ENCODE measurements at places on chromosomes 6 and 20.

DNA sequence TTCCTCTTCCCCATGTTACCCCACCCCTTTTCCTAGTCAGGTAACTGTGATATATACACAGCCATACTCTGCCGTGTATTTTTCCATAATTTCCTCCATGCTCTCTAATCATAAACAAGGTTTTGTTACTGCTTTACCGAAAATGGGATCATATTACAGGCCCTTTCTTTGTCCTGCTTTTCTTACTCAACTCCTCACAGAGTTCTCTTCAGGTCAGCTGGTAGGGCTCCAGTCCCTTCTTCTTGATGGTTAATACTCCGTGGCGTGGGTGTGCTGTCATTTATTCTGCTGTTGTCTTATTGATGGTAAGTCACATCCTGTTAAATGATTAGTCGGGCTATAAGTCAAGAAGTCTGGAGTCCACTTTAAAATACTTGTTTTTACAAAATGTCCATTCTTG is 24.9 kb upstream of the PI16 start:
- no peak for DNase-seq

GRCh38 chr6:81088145-81088544 is 664.3 kb downstream of the TENT5A start:
- no peak for DNase-seq

- DNase-seq: no peak
Observed at GRCh38 chr6:39192736-39193135, 36.5 kb downstream of the KCNK5 start.

DNA sequence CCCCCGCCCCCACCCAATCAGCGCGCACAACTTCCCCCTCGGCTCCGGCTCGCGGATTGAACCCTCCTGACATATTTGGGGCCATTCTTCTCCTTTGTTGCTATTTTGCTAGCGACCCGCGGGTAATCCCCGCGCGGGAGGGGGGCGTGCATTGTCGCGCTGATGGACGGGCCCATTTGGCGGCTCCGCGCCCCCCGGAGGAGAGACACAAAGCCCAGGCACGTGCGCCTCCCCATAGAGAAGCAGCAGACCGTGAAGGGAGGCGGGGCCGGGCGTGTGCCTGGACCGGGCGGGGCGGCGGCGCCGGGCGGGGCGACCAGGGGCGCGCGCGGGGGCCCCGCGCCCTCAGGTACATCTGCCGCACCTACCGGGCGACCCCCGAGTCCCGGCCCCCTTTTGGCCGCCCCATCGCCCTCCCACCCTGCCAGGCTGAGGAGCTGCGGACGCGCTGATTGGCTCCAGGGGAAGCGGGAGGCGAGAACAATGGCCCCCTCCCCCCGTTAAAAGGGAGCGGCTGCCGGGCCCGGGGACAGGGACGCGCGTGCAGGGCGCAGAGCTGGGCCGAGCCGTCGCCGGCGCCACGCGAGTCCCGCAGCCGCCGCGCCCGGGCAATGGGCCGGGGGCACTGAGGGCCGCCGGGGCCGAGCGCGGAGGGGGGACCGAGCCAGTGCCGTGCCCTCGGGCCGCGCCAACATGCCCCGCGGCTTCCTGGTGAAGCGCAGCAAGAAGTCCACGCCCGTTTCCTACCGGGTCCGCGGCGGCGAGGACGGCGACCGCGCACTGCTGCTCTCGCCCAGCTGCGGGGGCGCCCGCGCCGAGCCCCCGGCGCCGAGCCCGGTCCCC is at the start of gene INSM1:
INSM1 (plus strand) TSS at position 530 of the 843 bp plus-strand sequence; CDS start at position 694, 164 bp downstream.
- DNase-seq: peak; percentile 98

- DNase-seq: no peak
Observed at GRCh38 chr6:107670792-107671199, 153.3 kb downstream of the SCML4 start.

GRCh38 chr6:1287103-1287591 is 24.8 kb upstream of the FOXQ1 start:
- DNase-seq: no peak

DNA sequence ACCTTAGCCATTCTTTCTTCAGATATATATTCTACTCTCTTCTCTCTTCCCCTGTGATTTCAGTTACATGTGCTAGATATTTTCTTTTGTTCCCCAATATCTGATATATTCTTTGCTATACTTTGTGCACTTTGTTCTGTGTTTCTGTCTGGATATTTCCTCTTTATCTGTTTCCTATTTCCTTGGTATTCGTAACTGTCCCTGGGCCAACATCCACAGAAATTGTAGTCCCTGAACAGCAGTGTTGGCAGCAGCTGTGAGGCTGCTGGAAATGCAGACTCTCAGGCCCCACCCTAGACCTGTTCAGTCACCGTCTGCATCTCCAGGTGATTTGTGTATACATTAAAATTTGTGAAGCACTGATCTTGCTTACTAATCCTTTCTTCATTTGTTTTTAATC is 522.9 kb upstream of the SOX4 start:
- DNase-seq: no peak

DNA sequence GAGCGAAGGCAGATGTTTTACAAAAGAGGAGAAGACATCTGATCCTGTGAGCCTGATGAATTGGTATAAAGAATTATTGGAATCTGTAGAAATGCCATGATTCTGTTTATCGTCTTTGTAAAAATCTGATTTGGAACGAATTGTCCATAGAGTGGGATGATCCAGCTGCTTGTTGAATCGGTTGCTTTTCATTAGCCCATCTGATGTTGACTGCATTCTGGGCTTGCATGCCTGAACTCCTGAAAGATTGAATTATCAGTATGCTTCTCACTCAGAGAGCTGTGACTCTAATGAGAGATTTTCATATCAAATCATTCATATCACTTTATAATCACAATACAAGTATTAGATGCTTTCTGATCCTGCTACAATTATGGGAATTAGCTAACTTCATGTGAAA is 100.6 kb downstream of the KLHL32 start:
- no peak for DNase-seq

GRCh38 chr6:134822920-134823709 is 126.8 kb downstream of the ALDH8A1 start:
- peak; percentile 83 for DNase-seq

- DNase-seq: peak; percentile 37
Observed at GRCh38 chr20:43537921-43538877, 20.6 kb upstream of the SGK2 start.

DNA sequence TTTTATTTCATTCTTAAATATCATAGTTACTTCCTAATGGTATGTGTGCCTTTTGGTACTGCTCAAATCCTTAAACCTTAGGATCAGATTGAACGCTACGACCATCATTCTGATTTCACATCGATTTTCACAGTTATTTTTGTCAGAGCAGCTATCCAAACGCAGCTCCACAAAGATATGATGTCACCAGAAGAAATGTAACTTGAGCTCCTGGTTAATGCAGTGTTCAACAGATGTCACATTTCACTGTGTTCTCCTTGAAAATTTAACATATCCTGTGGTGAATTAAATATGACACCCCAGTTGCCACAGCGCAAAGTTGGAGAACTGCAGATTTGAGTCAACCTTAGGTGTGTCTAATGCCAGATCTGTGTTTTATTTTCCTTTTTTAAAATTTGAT is 81.4 kb downstream of the CTNNBL1 start:
- DNase-seq: no peak

GRCh38 chr6:158635427-158636073 is 9.0 kb downstream of the DYNLT1 start:
- no peak for DNase-seq

DNA sequence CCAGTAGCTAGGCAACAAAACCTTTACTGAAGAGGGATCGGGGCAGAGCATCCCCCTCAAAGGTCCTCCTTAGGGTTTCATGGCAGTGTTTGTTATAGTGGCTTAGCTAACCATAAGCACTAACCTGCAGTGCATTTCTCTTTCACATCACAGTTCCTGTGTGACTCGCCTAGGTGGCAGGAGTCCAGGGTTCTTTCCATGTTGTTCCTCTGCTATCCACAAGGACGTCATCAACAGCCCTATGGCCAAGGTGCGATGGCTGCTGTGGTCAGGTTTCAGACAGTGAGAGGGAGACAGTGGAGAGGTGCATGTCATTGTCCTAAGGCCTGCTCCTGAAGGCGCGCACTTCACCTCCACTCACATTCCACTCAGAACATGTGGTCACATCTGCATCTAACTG is 38.8 kb upstream of the FOXA2 start:
- DNase-seq: no peak

- no peak for DNase-seq
Observed at GRCh38 chr20:33865761-33866370, 54.7 kb downstream of the CHMP4B start.

DNA sequence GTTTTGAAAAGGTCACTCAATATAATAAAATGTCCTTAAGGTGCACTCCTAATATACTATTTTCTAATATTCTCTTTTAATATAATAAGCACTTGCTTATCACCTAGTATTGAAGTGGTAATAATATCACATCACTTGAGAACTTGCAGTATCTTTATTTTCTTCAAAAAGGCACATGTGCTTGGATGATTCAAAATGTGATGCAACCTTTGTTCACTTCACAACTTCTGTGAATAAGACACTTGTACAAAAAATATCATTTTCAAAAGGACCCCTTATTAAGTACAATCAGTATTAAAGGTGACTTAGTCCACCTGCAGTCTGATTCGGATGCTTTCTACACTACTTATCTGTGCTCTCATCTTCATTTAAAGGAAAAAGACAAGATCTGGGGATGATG is 3.4 kb downstream of the PRELID3B start:
- no peak for DNase-seq

DNA sequence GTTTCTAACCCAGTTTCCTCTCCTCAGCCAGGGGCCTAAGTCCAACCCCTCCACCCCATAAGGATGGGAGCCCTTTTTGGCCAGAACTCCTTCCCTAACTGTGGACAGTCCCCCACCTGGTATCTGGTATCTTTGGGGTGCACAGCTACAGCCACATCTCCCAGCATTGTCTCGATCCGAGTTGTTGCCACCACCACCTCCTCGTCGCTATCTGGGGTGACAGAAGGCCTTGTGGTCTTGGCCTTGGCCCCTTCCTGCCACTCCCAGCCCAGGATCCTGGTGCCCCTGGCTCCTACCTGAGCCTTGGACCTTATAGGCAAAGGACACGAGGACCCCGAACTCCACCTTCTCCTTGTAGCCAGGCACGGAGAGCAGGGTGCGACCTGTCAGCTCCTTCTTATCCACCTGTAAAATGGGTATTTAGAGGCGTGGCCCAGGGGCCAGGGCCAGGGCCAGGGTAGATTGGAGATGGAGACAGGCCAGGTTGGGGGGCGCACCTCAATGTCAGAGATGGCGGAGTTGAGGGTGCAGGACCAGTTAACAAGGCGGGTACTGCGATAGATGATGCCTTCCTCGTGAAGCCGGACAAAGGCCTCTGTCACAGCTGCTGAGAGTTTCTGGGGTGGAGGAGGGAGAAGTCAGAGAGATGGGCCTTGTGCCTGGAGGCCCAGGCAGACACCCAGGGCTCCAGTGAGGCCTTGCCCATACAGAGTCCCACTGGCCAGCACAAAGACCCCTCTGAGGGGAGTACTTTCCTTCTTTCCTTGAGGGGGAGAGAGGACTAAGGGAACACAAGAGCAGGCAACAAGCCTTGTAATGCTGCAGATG is 7.2 kb upstream of the VWA7 start:
- DNase-seq: no peak

DNA sequence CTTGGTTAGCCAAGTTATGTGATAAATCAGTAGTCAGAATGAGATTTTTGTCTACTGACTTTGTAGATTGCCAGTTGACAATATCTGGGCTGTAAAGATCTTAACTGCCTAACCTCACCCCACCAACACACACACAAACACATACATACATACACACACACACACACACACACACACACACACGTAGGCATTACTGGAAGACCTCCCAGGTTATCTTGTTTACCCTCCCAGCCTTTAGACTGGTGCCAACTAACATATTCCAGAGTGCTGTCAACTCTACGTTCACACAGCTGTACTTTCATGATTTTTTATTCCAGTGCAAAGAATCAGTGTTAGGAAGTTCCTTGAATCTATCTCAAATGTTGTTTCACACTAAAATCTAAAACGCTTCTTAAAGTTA is 38.9 kb downstream of the BMP5 start:
- no peak for DNase-seq

GRCh38 chr6:118574051-118574865 is 26.2 kb downstream of the PLN start:
- no peak for DNase-seq

DNA sequence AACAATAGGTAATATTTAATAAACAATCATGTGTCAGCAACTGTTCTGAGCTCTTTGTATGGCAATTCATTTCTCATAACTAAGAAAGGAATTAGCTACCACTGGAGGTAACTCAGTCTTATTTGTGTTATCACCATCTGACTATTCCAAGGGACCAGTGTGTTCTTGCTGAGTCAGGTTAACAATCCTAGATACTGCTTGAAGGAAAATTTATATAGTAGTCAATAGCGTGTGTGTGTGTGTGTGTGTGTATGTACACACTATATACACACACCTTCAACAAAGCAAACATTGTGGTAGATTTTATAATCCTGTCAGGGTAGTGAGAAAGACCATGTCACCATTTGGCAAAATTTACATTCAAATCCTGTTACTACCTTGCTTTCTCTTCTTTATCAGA is 45.8 kb upstream of the SMIM8 start:
- no peak for DNase-seq

GRCh38 chr20:58023781-58024180 is 204.7 kb downstream of the ANKRD60 start:
- no peak for DNase-seq

- DNase-seq: no peak
Observed at GRCh38 chr20:59632541-59633113, 28.3 kb downstream of the PHACTR3 start.

DNA sequence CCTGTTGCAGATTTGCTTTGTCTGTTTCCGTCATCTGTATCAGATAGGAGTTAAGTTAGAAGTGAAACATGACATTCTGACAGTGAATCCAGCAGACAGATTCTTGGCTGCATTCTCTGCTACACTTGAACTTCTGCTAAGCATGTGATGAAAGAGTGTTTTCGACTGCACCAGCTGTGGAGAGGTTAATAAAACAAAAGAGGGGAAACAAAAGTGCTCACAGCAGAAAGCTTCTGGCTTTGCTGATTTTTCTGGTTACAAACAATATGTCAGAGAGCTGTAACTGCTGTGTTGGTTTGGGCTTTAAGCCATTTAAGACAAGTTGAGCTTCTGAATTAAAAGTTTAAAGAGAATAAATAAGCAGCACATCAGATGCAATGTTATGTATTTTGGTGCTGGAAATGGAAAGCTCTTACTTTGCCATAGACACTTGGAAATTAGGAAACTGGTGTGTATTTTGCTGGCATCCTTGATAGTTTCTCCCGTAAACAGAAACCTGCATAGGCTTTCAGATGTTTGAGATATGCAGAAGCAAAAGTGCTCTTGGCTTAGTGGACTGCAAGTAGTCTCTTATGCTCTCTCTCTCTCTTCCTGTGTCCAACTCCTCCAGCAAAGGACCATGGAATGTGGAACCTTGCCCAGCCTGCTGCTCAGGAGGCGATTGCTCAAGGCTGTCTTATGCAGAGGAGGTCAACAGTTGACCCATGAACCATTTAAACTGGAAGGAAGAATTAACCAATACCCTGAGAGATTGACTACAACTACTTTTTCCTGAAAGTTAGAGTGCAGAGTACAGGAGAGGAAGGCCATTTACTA is 104.9 kb downstream of the RPS12 start:
- no peak for DNase-seq
